Stomach (tissue), 19 donors: ENCODE measurements at places on chromosomes 3 and 15.

DNA sequence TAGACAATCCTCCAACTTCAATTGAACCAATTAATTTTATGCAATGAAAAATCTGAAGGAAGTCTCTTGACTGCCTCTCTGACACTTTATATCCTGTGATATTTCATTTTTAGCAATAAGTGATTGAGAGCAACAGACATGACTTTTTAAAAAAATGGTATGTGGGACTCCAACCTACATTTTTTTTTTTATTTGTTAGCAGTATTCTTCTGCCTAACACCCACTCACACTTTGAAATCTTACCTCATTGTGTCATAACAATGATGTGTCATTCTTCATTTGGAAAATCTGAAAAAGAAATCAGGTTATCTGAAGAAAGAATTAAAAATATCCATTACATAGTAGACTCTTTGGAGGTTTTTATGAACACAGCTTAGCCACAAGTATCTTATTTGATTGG lies 541.3 kb upstream of the KCNMB2 start:
- no peak for DNase-seq

- DNase-seq = peak; percentile 18
These were observed 563.0 kb upstream of the CCDC54 start for GRCh38 chr3:106814231-106814630.

- no peak for DNase-seq
These were observed 226.8 kb downstream of the DTWD1 start for GRCh38 chr15:49847423-49848281.

GRCh38 chr3:13548696-13549622 lies at the start of gene FBLN2:
TSS of gene FBLN2 (plus strand) at chr3:13549125. CDS start at chr3:13570356, 21,231 bp downstream.
- DNase-seq = peak; percentile 84

- peak; percentile 83 for DNase-seq
These were observed 5.1 kb upstream of the FLNB start for GRCh38 chr3:58003093-58003492.

GRCh38 chr3:73319179-73319769 lies 257.8 kb downstream of the EBLN2 start:
- DNase-seq = no peak

GRCh38 chr15:73724212-73724611 lies 28.9 kb downstream of the INSYN1 start:
- DNase-seq = no peak

DNA sequence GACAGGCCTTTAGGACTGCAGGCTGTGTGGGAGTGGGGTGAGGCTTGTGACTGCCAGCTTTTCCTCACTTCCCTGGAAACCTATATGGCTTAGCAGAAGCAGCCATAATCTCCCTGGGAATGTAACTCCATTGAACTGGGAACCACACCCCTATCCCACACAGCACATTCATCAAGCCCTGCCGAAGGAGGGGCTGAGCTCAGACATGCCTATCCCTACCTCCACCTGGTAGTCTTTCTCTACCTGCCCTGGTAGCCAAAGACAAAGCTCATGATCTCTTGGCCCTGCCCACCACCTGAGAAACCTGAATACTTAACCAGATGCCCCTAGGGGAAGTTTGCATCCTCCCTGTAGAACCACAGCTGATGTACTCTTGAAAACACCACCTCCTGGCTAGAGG lies 219.8 kb downstream of the UNC13C start:
- no peak for DNase-seq

DNA sequence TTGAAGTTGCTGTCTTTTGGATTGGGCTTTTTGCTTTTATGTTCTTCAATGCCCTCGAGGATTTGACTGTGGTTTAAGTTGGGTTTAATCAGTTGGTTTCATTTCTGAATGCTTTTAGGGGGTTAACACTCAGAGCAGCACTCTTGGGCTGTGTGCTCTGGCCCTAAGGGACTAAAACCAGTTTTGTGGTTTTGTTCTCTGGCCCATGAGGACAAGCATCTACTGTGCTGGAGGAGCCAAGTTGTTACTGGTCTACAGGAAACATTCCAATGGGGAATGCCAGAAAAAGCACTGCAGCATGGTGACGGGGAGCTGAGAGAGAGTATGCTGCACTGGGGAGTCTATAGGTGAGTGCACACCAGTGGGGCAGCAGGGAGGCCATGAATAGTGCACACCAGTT lies 596.9 kb downstream of the ZBBX start:
- DNase-seq = no peak

GRCh38 chr3:33834096-33834453 lies 35.6 kb downstream of the PDCD6IP start:
- DNase-seq = no peak

GRCh38 chr3:169085827-169086226 lies 577.7 kb downstream of the MECOM start:
- peak; percentile 25 for DNase-seq

- DNase-seq = no peak
These were observed 8.8 kb downstream of the NECTIN3 start for GRCh38 chr3:111080413-111080812.

GRCh38 chr3:102078854-102079808 lies 229.8 kb downstream of the NFKBIZ start:
- peak; percentile 33 for DNase-seq

- DNase-seq = no peak
These were observed 42.7 kb upstream of the CBLB start for GRCh38 chr3:105911496-105911895.

GRCh38 chr3:139107424-139108252 lies 62.9 kb upstream of the PRR23C start:
- DNase-seq = no peak

DNA sequence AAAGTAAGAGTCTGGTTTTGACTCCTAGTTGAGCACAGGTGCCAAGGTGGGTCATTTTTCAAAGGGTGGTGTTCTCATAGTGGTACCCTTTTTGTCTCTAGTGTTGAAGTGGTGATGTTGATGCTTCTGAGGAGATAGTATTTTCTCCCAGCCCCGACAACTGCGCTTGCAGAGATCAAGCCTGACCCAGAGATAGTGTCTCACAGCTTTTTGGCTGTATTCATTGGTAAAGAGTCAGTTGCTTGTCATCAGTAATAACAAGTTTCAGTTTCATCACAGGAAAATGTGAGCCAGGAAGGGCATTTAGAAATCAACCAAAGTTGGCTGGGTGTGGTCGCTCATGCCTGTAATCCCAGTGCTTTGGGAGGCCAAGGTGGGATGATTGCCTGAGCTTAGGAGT lies 139.3 kb downstream of the NFKBIZ start:
- no peak for DNase-seq

DNA sequence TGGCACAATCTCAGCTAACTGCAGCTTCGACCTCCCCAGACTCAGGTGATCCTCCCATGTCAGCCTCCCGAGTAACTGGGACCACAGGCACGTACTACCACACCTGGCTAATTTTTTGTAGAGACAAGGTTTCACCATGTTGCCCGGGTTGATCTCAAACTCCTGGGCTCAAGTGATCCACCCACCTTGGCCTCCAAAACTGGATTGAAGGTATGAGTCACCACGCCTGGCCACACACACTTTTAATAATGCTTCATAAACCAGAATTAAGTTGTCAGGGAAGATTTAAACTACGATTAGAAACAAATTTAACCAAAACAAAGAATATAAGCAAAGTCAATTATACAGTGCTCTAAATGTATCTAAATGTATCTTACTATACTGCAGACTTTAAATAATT lies 87.5 kb downstream of the LRRFIP2 start:
- no peak for DNase-seq

DNA sequence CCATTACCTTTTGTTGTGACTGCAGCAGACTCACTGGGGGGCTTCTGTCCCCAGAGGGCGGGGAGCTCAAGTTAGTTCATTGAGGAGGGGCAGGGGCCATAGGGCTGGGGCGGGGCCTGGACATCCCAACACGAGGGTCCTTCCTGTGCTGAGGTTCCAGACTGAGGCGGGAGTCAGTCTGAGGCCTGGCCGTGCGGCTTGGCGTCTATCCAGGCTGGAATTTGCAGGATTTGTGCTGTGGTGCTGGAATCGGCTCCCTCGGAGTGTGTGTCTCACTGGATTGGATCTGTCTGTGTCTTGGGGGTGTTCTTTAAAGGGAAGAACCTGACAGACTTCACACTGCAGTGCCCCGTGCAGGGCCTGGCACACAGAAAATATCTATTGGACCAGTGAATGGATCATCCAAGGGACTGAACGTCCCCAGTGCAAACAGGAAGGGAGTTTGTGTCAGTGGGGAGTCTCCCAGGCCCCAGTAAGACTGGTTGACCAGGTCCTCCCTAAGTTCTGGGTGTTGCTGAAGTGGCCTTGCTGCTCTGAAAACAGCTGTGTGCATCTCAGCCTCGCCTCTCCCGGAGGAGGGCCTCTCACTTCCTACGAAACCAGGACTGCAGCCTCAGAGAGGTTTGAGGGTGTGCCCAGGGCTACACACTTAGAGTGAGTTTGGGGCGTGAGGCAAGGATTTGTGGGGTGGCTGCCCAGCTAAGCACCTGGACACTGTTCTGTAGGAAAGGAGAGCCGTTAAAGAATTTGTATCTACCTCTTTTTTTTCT lies 26.1 kb downstream of the GOLGA6L2 start:
- DNase-seq = no peak

GRCh38 chr15:81025721-81026370 lies 25.1 kb downstream of the TLNRD1 start:
- no peak for DNase-seq

DNA sequence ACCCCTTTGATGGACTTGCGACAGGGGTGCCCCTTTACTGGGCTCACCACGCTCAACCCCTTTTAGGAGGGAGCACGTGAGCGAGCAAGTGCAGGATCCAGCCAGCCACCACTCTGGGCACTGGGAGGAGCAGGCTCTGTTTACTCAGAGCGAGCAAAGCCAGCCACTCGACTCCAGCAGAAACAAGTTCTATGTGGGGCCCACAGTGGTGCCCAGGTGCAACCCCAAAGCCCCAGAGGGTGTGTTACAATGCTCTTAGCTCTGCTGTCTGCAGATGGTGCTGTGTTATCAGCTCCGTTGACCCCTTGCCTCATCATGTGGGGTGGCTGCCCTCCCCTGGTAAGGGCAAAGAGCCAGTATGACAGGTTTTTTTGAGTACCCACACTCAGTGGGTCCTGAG lies 120.3 kb upstream of the SUCLG2 start:
- no peak for DNase-seq

GRCh38 chr3:105888621-105889579 lies 20.1 kb upstream of the CBLB start:
- no peak for DNase-seq

GRCh38 chr3:59510576-59510975 lies 460.8 kb upstream of the CFAP20DC start:
- no peak for DNase-seq

GRCh38 chr3:197168063-197168462 lies 130.3 kb downstream of the DLG1 start:
- DNase-seq = no peak

- DNase-seq = no peak
These were observed 166.6 kb downstream of the IGSF11 start for GRCh38 chr3:118868051-118868450.

DNA sequence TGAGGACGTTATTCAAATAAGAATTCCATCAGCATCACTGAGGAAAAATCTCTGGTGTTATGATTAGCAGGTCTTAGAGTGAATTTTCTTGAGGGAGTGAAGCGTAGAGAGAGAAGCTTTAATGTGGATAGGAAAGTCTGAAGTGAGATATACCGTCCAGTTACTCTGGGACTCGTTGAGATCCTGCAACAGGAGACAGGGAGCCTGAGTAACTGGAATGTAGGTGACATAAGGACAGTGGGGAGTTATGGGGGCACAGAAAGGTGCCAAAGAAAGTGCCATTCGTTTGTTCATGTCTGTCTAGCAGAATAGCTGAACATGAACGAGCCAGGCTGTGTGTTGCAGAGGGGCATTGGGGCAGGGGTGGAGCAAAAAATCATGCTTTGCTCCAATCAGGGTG lies 9.4 kb upstream of the BUB1B start:
- DNase-seq = no peak

- DNase-seq = no peak
These were observed 247.1 kb upstream of the CDIN1 start for GRCh38 chr15:36332301-36332700.

- DNase-seq = no peak
These were observed 35.9 kb upstream of the GOLGA6L2 start for GRCh38 chr15:23482764-23483489.

DNA sequence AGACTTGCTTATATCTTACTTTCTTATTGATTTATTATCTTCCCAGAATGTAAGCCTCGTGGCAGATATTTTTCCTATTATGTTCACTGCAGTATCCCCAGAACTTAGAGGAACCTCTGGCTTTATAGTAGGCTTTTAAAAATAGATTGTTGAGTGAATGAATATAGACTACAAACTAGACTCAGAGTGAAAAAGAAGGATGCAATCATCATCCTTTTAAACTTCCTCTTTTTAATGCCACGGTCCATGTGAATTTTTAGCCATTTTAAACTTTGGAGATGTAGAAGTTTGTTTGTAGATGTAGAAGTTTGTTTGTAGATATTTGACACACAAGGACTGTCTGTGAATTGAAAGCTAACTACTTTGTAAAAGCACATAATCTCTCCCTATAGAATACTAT lies 7.2 kb upstream of the P2RY12 start:
- DNase-seq = no peak

DNA sequence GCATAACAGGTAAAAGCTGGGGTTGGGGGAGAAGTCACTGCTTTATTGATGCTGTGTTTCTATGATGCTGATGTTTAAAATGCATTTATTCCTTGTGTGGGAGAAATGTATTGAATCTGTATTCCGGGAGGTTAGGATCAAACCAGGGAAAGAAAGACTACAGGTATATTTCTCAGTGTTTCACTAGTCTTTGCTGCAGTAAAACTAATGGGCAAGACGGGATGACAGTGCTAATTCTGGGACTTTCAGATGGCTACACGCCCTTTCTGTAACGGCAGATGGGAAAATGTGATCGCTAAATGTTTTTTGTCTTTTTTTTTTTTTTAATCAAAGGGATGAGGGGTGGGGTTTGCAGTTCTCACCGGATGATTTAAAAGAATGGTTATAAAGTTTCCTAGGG lies 393 bp downstream of the CNTN6 start:
- no peak for DNase-seq

DNA sequence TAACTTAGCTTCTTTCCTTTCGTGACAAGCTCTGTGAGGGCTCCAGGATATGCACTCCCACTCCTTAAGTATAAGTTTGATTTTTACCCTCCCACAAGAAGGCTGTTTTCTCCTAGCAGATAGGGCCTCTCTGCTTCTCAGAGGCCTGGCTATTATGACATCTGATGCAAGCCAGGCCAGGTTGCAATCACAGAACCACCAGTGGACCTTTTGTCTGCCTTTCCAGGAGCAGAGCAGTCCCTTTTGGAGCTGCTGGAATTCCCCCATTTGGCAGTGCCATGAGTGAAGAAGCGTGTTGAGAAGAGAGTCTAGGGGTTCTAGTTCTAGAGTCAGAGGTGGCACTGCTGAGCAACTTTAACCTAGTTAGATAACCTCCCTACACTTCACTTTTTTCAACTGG lies 1004.3 kb upstream of the SEMA6D start:
- no peak for DNase-seq

DNA sequence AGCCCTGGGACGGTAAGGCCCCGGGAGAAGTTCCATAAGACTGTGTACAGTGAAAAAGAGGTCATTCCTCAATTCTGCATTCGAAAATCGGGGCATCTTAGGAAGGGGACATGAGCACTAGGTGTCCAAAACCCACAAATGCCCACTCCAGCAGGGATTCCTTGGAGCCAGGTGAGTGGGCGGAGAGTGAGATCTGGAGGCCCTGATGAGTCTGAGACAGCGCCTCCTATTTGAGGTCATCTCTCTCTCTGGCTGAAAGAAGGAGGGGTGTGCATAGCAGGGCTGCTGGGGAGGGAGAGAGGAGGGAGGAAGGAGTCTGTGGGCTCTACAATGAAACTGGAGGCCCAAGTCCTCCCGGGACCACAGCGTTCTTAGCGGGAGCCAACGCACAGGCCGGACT lies 38.1 kb upstream of the LACTB start:
- DNase-seq = no peak

GRCh38 chr15:79192462-79193036 lies 90.0 kb upstream of the ANKRD34C start:
- DNase-seq = no peak
